ENCODE measurements at places on chromosomes 2 and 18. TPM values are rescaled to one million over a fixed set of nuclear protein-coding genes. Genes with fewer than 3 reads are reported as not detected.

- DNase-seq: no peak
Observed at GRCh38 chr2:54384301-54385203, 71.6 kb upstream of the SPTBN1 start.

GRCh38 chr2:216918088-216918680, 58.3 kb upstream of the TNP1 start:
- no peak for DNase-seq

- DNase-seq: no peak
Observed at GRCh38 chr2:96877042-96877451, 7.2 kb upstream of the SEMA4C start.

DNA sequence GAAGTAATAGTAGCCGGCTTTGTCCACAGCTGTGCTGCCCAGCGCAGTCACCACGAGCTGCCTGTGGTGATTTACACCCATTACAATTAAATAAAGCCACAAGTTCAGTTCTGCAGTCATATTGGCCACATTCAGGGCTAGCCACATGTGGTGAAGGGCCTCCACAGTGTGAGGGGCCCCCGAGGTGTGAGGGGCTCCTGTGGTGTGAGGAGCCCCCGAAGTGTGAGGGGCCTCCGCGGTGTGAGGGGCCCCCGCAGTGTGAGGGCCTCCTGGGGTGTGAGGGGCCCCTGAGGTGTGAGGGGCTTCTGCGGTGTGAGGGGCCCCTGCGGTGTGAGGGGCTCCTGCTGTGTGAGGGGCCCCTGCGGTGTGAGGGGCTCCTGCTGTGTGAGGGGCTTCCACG, 191.2 kb downstream of the CTIF start:
- no peak for DNase-seq

DNA sequence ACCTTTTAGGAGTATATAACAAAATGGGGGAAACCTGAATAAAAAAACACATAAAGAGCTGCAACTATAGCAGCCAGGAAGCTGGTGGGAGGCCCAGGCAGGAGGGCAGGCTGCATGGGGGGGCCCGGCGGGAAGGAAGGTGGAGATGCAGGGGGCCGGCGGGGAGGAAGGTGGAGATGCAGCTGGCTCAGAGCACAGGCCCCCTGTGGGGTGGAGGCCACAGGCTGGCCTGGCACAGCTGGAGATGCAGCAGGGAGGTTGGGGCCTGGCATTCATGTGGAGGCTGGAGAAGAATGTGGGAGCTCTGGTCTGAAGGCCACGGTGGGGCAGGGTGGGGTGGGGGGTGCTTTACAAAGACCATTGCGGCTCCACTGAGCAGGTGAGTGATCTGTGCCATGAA, 31.4 kb downstream of the FAM228A start:
- no peak for DNase-seq

DNA sequence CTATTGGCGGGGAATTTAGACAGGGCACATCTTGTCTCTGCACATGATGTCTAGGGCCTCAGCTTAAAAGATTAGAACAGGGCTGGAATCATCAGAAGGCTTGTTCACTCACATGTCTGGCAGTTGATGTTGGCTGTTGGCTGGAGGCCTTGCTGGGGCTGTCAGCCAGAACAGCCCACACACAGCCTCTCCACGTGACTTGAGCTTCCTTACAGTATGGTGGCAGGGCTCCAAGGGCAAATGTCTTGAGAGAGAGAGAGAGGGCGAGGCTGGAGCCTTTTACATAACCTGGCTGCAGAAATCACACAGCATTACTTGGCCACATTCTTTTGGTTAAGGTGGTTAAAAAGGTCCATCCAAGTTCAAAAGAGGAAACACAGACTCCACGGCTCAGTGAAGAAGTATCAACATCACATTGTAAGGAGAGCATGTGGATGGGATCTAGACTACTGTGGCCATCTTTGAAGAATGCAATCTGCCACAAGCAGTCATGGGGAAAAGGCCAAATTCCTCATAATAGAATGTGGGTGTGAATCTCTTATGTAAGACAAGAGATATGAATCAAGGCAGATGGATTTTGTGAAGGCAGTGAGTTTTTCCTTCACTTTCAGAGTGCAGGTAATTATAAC, 30.4 kb downstream of the SRSF7 start:
- DNase-seq: no peak

The FKBP1B gene
- total RNA-seq: 3.4 TPM

All from activated CD8-positive, alpha-beta T cell treated with anti-CD3 and anti-CD28 coated beads, Interleukin-2, amount 10 ng/mL, durations not matched to agents 7 days and 5 days (primary cell).